ENCODE measurements at places on chromosomes 2 and 18.
A peak's percentile ranks its signal among the peaks of the same experiment; 100 is the strongest.

- no peak for DNase-seq
These were observed 103.1 kb upstream of the APCDD1 start for GRCh38 chr18:10351219-10351818.

DNA sequence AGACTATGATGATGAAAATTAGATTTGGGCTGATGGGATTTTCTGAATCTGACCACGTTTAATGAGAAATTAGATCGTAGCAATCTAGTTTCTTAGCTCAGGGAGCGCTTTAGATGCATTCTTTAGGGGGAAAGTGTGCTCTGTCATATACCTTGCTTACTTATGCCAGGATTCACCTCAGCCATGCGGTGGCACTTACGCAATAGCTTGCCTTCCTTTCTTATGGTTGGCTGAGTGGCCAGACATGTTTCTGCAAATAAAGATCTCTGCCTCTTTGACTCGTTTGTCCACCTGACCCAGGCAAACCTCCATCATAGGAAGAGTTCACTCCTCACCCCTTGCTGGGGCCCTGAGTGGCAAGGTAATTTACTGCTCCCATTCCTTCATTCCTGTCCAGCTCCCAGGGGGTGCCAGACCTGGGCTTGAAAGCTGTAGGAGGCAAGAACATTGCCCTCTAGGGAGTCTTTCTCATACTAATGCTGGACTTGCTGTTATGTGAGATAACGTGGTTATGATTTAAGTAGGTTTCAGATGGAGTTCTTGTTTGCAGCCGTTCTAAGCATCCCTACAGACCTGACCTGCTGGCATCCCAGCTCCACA lies 57.1 kb downstream of the FBLN7 start:
- DNase-seq = no peak

- no peak for DNase-seq
These were observed 1072.7 kb downstream of the DSC3 start for GRCh38 chr18:29969876-29970275.

- no peak for DNase-seq
These were observed 201.9 kb downstream of the CLIP4 start for GRCh38 chr2:29317077-29317517.

DNA sequence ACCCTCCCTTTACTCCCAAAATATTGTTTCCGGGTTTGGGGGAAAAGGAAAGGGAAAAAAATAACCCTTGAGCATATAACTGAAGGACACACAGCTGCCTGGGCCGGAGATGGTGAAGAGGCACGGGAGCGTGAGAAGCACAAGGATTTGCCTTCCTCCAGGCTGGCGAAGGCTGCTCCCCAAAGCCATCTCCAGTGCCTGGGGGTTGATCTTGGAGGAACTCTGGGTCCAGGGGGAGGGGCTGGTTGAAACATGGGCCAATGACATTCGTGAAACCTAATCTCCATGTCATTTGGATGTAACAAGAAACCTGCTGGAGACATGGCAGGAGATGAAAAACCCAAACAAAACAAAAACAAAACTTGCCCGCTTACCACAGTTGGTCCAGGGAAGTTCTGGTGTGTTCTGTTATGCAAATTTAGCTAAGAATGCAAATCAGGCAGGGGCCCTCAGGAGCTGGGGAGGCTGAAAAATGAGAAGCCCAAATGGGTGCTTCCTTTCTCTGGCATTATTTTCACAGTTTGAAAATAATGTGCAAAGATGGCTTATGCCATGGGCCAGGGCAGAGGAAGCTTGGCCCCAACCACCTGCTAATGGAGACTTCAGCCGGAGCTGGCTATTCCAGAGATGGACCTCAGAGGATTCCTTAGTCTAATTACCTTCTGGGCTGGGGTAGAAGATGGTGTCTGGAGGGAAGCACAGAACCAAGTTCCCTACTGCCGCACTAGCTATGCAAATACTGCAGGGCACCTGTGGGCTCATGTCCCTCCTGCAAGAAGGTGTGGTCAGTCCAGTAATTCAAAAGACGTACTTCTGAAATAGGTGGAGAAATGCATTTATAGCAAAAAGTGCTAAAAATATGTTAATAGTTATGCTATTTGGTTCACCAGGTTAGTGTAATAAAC lies 180.9 kb downstream of the BCL2 start:
- no peak for DNase-seq

GRCh38 chr2:223563462-223563861 lies 38.7 kb downstream of the SCG2 start:
- DNase-seq = no peak

GRCh38 chr2:159106109-159106508 lies 137.7 kb downstream of the TANC1 start:
- no peak for DNase-seq

DNA sequence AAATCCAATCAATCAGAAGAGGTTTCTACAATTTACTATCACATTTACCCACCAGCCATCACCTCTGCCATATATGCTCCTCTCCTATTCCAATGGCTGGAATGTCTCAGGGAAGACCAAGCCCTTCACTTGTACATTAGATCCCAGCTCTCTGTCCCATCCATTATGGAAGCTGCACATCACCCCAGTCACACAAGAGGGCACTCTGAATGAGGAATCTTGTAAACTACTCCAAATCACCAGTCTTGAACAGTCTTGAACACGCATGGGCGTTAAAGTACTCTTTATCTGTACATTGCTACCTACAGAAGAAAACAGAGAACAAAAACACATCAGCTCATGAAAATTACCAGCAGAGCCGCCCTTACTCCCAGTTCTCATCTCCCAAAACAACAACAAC lies 38.7 kb downstream of the ZC3H8 start:
- DNase-seq = no peak

DNA sequence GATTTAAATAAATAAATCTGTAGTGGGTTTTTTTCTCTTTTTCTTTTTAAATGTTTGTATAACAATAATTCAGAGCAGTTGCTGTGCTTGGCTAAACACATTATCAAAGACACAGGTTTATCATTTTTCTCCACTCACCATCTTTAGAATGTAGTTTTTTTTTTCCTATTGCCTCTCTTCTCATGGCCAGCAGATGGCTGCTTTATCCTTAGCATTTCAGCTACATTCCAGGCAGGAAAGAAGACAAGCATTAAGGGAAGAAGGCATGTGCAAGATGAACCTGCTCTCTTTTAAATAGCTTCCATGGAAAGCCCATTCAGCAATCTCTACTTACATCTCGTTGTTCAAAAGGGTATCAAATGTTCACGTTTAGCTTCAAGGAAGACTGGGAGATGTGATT lies 42.6 kb downstream of the ARHGAP15 start:
- no peak for DNase-seq

DNA sequence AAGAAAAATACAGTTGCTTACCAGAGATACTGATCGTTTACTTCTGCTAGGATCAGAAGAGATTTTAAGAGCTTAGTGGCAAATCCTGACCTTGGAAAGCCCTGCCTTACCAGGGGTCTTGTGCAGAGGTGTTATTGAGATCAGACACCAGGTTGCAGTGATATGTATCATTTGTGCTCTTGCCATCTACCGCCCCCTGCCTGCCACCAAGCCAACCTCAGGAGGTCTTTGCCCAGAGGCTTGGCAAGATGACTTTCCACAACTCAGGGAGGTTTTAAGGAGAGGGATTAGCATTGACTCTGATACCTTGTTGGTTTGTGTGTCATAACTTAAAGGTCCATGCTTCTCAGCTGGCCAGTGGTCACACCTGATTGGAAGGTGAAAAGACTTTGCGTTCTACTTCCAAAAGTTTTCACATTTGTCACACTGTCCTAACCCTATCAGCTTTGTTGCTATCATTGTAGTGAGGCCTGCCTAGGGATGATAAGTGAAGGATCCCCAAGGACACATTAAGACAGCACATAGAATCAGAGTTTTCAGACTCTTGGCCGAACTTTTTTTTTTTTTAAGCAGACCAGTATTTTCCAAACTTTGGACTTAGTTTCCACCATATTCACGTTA lies 46.2 kb upstream of the MGAT5 start:
- DNase-seq = peak; percentile 48

GRCh38 chr2:111986116-111986900 lies 68.8 kb upstream of the TMEM87B start:
- no peak for DNase-seq

DNA sequence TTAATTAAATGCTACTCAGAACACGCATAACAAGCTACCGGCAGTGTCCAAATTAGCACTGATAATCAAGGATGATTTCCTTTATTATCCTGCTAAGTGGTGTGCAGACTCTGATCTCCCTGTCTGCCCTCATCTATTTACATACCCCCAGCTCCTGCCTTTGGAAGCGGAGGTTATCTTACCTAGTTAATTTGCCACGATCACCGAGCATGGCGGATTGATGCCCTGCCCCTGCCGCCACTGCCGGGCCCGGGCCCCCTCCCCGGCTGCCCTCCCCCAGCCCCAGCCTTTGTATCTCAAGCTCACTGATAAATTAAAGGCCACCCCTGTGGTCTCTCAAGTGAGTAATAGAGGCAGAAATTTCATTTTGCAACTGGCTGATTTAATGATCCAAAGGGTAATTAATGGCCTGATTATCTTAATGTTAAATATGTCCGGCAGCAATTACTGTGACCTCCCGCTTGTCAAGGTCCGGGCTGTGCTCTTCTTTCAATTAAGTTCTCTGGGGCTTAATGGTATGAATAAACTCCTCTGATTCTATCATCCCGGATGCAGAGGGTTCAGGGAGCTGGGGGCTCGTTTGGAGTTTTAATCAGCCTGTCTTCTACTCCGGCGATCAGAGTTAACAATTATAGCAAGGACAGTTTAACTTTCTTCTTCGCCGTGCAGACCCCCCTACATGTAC lies 113.4 kb downstream of the GBX2 start:
- DNase-seq = no peak

DNA sequence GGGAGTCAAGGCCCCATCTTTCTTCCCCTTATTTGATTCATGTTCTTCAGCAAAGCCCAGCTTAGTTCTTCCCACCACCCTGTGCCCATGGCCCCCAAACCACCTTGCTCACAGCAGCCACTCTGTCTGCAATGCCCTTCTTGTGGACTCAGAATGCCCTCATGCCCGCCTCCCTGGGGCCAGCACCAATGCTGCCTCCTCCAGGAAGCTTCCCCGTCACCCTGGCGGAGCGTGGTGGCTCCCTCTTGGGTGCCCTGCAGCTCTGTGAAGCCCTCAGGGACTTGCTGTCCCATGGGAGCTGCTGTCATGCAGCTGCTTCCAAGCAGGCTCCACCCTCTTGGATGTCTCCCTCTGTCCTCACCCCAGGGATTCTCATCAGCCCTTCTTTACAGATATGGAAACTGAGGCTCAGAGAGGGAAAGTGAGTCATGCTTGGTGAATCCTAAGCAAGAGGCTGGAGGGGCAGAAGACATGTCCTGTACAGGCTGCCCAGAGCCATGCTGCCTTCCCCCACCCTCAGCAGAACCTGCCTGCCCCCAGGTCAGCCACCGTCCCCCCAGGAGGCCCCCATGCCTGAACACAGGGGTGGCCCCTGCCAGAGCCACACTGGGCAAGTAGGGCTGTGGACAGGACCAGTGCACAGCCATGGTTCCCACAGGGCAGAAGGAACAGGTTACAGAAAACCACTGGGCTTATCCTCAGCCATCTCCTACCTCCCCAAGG lies 11.8 kb upstream of the DUSP2 start:
- no peak for DNase-seq

DNA sequence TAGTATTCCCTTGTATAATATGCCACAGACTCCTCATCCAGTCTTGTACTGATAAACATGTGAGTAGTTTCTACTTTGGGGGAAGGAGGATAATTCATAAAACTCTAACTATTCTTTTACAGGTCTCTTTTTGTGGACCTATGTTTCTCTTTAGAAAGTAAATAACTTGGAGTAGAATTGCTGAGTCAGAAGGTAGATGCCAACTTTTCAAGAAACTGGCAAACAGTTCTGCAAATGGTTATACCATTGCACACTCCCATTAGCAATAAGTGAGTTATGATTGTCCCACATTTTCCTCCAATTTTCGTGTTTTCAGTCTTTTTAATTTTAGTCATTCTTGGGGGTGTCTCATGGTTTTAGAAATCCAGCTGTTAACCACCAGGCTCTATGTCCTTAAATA lies 477.2 kb upstream of the LRRTM4 start:
- no peak for DNase-seq

DNA sequence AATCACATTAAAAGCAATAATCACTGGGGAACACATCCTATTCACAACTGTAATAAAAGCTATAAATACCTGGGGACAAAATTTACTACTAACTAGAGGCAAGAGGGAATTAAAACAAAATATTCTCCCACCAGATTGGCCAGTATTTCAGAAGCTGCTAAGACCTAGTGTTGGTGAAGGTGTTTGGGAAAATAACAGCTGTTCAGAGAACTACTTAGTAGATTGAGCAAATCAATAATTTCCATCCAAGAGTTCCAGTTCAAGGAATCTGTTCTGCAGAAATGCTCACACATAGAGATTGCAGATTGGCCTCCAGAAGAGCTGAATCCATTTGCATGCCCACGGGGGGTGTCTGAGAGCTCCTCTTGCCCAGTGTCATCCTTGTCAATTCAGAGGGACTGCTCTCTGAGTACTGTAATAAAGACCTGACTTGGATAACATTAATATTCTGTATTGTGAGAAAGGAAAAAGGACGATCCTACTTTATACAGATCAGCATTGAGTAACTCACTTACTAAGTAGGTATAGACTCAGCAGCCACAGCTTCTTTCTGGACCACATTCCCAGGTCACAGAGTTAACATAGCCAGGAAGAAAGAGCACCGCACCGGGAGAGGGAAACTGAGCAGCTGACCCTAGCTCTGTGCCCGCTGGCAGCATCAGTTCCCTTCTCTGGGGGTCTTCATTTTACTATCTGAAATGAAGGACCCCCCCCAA lies 5.6 kb downstream of the TUBB6 start:
- no peak for DNase-seq

DNA sequence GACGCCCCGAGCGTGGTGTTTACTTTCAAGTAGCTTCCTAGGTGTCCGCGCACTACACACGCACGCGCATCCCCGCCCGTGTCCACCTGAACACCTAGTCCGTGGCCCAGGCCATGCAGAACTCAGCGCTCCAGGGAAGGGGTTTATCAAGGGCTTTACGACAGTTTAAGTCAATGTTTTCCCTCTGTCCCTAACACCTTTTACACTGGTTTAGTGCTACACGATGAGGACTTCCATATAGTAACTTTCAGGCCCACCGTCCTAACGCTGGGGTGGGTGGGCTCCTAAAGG lies 1.4 kb upstream of the BCL2 start:
- no peak for DNase-seq

- DNase-seq = no peak
These were observed 260.8 kb downstream of the RDH14 start for GRCh38 chr2:18299423-18300212.

DNA sequence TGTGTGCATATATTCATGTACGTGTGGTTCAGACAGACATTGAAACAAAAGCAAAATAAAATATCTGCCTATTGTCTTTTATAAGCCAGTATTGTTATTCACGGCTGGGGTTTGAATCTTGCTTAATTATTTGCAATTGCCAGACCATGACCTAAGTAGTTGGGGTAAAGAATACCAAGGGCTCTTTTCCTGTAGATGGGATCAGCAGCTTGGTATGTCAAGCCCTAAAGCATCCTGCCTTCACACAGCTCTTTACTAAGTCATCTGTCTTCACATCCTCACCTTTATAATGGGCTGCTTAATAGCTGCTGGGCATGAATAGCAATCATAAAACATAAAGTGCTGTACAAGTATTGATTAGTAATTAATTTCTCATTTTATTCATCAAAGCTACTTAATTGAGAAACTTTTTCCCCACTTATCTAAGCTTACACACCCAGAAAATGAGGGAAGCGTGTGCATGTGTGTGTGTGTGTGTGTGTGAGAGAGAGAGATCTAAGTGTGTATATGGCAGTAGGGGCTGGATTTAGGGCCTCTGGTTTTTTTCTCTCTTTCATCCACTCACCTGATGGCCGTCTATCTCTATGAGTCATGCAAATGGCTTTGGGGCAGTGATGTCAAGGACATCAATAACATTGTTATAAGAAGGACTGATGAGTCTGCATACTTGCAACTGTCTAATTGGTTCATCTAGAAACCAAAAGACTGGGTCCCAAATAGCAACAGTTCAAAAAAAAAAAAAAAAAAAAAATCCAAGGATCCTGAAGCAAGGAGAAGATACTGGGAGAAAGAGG lies 244.1 kb upstream of the TNP1 start:
- no peak for DNase-seq

Measured in stimulated activated naive CD4-positive, alpha-beta T cell (primary cell).